NCI-H510A (cell line): ENCODE measurements at places on chromosomes 2 and 18.

- DNase-seq = peak; percentile 78
Observed at GRCh38 chr2:176096986-176097819, 2.4 kb upstream of the HOXD12 start.

DNA sequence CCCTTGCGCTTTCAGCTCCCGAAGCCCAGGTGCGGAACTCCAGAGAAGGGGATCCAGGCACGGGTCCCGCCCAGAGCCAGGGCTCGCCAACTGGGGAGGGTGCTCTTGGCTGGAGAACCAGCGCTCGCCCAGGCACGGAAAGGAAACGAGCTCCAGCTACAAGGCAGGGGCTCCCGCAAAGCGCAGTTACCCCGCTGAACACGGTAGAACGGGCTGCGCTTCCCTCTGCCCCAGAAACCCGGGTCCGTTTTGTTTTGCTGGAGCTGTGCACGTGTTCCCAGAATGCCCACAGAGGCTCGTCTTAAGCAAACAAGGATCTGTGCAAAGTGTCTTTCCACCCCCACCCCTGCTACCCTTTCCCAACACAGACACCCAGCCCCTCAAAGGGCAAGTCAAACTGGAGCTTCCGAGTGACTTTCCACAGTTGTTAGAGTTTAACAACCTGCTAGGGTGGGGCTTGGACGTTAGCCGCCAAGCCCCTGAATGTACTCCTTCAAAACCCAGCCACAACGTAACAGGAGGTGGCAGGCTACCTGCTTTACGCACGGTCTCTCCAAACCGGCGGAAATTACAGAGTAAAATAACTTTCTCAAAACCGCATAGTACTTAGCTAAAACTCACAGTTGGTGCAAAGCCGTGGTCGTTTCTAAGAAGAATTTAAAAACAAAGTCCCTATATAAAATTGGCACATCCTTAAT lies 775 bp downstream of the RNF125 start:
- DNase-seq = peak; percentile 67

DNA sequence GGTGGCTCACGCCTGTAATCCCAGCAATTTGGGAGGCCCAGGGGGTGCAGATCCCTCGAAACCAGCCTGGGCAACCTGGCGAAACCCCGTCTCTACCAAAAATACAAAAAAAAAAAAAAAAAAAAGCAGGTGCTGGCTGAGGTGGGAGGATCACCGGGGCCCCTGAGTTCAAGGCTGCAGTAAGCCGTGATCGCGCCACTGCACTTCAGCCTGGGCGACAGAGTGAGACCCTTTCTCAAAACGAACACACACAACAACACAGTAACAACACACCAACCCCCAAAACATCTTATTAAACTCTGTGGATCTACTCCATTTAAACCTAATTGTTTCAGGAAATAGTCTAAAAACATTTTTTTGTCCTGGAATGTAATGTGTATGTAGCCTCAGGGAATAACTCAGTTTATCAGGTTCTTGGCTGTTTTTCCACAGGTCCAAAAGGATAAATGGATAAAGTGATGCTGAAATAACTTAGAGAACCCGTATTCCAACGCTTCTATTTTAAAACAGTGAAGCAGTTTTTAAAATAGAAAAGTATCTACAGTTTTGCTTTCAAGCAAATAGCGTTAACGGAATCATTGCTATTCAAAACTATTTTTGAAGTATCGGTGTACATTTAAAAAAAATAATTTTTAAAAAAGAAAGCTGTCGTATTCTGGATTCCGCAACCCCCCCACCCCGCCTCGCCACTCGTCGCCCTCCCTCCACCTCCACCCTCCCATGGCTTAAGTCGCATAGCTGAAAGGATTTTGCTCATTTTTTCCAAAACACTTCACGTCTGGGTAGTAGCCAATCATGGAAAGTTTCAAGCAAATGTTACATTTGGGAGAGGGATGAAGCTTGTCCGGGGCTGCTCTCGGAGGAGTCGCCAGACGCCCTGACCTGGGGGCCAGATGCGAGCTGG lies 895 bp upstream of the GLS start:
- no peak for DNase-seq

DNA sequence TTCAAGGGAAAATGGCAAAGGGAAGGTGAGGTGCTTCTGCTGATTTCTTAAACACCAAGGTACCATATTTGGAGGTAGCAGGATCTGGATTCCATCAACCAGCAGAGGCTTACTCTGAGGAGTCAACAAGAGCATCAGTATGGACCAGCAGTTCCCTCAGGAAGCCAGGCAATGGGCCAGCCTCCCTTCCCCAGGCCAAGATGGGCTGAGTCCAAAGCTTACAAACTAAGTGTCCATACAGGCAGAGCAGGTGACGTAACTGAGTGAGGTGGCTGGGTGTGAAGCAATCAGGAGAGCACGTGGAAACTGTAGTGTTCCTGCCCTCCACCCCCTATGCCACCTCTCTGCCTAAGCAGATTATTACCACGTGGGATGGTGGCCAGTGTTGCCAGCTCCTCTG lies 134.2 kb upstream of the HNRNPA3 start:
- DNase-seq = no peak

GRCh38 chr2:139077099-139077737 lies 297.0 kb upstream of the NXPH2 start:
- no peak for DNase-seq

- DNase-seq = no peak
Observed at GRCh38 chr2:46051085-46051484, 246.1 kb upstream of the EPAS1 start.

DNA sequence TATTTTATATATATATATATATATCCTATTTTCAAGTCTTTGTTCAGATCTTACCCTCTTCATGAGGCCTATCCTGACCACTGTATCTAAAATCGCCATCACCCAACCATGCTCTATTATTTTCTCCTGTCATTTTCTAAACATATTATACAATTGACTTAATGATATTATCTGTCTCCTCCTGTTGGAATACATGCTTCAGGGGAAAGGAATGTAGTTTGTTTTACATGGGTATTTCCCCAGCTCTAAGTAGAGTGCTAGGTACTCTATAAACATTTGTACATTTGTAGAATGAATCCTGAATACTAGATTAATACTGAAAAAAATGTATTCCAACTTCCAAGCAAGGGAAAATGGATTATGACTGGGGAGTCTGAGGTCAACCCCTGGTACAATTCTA lies 26.2 kb downstream of the TTC21B start:
- DNase-seq = no peak

GRCh38 chr18:59823596-59824195 lies 76.1 kb upstream of the PMAIP1 start:
- DNase-seq = peak; percentile 34

GRCh38 chr2:206004004-206004693 lies 81.8 kb downstream of the INO80D start:
- no peak for DNase-seq

GRCh38 chr2:119134775-119135174 lies 23.8 kb downstream of the C1QL2 start:
- DNase-seq = no peak

- no peak for DNase-seq
Observed at GRCh38 chr2:24435391-24436316, 55.4 kb upstream of the NCOA1 start.

- peak; percentile 32 for DNase-seq
Observed at GRCh38 chr2:85705680-85706039, 11.5 kb downstream of the GNLY start.

- DNase-seq = no peak
Observed at GRCh38 chr2:101623031-101623521, 74.4 kb upstream of the MAP4K4 start.

GRCh38 chr2:134842930-134843490 lies 4.6 kb downstream of the ACMSD start:
- DNase-seq = peak; percentile 59

GRCh38 chr2:3126911-3127621 lies 250.6 kb downstream of the EIPR1 start:
- DNase-seq = no peak

DNA sequence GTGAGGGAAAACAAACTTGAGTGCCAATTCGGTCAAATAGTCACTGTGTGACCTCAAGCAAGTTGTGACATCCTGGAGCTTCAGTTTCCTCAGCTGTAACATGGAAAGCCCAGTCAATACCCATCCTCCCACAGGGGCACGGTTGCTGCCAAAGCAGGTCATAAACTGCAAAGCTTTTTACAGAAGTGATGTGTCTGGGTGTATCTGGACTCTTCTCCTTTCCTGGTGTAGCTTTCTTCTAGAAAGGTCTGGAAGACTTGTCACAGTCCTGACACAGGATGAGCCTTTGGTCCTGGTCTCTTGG lies 4.2 kb upstream of the AFF3 start:
- DNase-seq = no peak

- DNase-seq = no peak
Observed at GRCh38 chr18:76518860-76519538, 24.0 kb upstream of the ZNF516 start.

- DNase-seq = peak; percentile 30
Observed at GRCh38 chr18:7117390-7118355, at the start of gene LAMA1. TSS of gene LAMA1 (minus strand) at chr18:7117797. CDS start at chr18:7117720, 77 bp downstream.

GRCh38 chr2:11691076-11691660 lies 21.2 kb upstream of the NTSR2 start:
- DNase-seq = no peak

- no peak for DNase-seq
Observed at GRCh38 chr2:106941372-106941993, 55.5 kb upstream of the ST6GAL2 start.

GRCh38 chr2:234998404-234999211 lies 46.8 kb downstream of the SH3BP4 start:
- peak; percentile 49 for DNase-seq

DNA sequence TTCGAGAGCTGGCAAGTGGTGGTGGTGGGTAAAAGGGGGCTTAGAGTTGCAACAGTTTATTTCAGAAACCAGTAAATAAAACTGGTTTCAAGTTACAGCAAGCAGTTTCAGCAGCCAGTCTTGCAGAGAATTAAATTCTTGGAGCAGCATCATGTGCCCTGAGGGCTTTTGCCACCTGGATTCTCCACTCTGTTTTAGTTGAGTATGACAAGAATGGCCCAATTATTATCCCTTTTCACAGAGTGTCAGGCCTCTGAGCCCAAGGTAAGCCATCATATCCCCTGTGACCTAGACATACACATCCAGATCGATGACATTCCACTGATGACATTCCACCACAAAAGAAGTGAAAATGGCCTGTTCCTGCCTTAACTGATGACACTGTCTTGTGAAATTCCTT lies 72.8 kb upstream of the FANCL start:
- no peak for DNase-seq

DNA sequence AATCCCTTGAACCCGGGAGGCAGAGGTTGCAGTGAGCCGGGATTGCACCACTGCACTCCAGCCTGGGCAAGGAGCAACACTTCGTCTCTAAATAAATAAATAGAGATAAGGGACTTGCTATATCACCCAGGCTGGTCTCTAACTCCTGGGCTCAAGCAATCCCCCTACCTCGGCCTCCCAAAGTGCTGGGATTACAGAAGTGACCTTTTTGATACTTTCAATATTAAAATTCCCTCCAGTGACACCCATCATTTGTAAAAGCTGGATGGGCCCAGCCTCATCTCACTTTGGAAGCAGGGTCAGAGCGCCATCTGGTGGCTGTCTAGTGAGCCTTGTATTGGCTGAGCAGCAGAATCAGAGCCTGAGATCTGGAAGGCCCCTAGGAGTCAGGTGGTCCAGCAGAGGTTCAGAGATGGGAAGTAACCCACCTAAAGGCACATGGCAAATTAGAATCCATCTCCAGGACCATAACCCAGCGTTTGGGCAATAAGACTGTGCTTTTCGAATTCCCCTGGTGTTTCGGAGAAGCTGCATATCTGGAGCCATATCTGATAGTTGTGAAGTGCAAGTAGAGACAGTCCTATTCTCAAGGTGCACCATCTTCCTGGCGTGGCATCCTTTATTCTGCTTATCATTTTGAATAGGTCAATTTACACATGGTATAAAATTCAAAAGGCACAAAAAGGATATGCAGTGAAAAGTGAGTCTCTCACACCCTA lies 18.3 kb upstream of the SLC35F6 start:
- DNase-seq = peak; percentile 31

- no peak for DNase-seq
Observed at GRCh38 chr2:181649436-181649979, 7.4 kb downstream of the CERKL start.

- no peak for DNase-seq
Observed at GRCh38 chr18:54528942-54529376, 62.1 kb upstream of the DYNAP start.

DNA sequence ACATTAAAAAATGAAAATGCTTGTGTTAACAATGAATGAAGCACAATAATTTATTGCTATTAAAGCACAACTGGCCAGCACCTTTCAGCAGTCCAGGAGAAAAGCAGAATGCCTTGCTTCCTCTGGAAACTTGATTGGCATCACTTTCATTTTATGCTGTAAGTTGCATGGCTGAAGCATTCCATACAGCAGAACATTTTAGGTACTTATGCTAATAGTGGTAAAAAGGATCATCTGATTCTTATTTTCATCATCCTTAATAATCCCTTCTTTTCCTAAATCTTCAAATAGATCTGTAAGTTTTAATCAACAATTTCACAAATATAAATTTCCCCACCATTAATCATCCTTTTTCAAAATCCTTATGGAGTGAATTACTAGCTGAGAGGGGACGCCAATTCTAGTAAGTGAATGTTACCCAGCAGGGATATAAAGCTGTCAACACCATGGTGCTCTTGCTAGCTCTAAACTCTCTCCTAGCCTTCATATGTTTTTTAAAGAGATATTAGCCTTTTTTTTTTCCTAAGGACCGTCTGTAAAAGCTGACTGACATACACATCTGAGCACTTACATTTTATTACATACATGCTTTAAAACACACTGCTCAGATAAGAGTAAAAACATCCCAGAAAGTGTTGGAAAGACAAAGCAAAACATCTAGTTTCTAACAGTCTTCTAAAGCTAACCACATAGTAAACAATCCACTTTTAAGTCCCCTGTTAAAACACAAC lies 5.3 kb downstream of the SATB2 start:
- DNase-seq = no peak

GRCh38 chr2:136107051-136108033 lies 10.6 kb downstream of the CXCR4 start:
- no peak for DNase-seq

GRCh38 chr2:45585267-45585861 lies 25.7 kb downstream of the SRBD1 start:
- no peak for DNase-seq

DNA sequence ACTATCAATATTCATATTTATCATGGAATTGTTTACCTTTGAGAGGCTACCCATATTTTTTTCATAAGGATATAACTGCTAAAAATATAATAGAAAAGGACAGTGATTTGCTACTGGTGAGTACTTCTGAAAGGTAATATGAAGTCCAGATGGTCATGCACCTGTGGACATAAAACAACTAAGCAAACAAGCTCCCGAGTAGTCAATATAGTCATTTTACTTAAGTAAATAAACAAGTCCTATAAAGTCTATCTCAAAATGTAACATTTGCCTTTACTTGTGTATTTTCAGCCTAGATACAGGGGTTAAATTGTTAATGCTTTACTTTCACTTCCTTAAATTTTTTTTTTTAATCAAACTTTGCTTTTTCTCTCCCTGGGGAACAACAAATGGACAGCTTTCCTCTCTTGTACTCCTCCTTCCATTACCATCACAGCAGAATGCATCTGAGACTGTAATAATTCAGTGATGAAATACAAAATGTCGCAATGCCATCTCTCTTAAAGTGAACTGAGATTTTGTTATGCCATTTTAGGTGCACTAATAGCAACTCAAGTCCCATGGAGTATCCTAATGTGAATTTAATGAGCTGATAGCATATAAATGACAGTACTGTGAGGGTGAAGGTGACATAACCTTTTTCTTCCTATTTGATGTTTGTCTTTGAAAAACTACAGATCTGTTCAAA lies 1325.4 kb upstream of the ZEB2 start:
- peak; percentile 16 for DNase-seq

GRCh38 chr2:224711859-224712665 lies 4.1 kb downstream of the CCDC195 start:
- no peak for DNase-seq
